ENCODE measurements at places on chromosomes 2 and 18.
A peak's percentile ranks its signal among the peaks of the same experiment; 100 is the strongest.

- DNase-seq, result no peak
Observed at GRCh38 chr2:8255448-8255800, 426.4 kb upstream of the ID2 start.

DNA sequence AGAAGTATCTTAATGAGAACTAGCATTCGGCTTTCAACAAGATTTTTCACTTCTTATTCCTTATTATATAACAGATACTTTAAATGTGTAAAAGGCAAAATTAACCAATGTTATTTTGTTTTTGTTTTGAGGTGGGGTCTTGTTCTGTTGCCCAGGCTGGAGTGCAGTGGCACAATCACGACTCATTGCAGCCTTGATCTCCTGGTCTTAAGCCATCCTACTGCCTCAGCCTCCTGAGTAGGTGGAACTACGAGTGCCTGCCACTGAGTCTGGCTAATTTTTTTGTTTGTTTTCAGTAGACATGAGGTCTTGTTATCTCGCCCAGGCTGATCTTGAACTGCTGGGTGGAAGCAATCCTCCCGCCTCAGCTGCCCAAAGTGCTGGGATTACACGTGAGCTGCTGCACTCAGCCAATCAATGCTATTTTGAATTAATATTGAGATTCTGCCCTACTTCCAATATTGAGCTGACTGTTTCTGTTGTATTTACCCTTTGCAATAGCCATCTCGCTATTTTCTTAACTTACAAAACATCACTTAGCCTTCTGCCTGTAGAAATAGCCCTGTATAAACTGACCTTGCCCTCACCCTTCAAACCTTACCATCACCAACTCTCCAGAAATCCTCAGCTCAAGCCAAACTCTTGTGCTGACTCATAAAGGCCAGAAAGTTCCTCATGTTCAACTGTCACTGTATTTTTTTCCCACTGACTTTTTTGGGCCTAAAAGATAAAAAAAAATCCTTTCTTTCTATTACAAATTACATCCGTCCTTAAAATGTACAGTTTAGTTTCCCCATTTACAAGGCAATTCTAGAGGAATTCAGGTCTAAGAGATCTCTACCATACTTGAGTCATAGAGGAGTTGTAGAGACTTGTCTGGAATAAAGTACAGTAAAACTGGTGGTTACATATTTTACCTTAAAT lies 94.3 kb downstream of the OLA1 start:
- no peak for DNase-seq

DNA sequence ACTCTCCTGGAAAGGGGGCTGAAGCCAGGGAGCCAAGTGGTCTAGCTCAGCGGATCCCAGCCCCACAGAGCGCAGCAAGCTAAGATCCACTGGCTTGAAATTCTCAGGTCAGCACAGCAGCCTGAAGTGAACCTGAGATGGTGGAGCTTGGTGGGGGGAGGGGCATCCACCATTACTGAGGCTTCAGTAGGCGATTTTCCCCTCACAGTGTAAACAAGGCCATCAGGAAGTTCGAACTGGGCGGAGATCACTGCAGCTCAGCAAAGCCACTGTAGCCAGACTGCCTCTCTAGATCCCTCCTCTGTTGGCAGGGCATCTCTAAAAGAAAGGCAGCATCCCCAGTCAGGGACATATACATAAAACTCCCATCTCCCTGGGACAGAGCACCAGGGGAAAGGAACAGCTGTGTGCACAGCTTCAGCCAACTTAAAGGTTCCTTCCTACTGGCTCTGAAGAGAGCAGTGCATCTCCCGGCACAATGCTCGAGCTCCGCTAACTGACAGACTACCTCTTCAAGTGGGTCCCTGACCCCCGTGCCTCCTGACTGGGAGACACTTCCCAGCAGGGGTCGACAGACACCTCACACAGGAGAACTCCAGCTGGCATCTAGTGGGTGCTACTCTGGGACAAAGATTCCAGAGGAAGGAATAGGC lies 282.3 kb upstream of the EPC2 start:
- DNase-seq, result no peak

DNA sequence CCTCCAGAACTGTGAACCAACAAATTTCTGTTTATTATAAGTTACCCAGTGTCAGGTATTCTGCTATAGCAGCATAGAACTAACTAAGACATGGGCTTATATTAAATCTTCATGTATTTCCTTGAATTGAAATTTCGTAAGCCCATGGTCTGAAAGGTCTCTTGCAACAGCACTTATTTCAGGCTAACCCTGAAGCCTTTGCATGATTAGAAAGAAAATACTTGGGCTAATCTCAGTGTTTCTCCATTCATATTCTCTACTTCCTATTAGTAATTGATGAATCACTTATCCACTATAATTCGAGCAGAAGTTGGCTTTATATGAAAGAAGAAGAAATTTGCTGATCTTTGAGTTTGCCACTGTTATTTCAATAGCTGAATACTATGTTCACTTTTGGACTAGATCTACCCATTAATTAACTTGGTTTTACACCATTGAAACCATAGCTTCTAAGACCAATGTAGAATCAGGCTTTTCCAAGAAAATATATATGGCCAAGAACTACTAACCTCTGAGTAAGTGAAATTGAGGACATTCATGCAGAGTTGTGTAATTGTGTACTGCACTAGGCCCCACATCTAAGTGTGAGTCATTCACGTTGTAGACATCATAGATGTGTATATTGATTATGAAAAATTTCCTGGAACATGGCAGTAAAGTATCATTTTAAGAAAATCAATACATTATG lies 731.6 kb downstream of the SOCS6 start:
- no peak for DNase-seq

DNA sequence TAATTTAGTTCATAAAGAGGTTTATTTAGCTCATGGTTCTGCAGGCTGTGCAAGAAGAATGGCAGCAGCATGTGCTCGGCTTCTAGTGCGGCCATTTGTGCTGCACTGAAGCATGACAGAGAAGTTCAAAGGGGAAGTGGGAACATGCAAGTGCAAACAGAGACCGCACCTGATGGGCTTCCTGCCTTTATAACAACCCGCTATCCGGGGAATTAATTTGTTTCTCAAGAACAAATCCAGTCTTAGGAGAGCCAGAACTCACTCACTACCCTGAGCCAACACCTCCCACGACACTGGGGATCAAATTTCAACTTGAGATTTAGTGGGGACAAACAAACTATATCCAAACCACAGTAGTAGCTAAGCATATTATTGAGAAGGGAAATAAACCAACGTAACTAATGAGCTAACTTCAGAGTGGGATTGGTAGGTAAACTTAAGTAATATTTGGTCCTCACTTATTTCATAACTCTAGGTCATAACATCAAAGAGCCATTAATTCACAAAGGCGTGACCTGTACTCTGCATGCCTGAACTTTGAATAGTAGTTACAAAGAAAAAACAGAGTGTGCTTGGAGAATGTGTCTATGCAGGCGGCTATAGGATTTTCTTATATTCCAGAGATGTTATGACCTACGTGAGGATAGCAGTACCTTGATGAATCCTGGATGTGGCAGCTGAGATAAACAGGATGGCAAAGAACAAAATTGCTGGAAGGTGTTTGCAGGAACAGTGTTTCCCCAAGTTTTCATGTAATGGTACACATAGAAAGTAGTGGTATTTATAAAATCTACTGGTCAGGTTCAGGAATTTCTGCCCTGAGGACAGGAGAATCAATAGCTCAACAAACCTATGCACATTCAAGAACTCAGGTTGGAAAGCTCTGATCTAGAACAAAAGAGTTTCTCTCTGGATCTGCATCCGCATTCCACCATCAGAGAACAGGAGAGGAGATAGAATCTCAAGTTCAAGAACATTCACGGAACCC lies 845.9 kb upstream of the ID2 start:
- no peak for DNase-seq

GRCh38 chr2:222851956-222852617 lies 8.7 kb upstream of the ACSL3 start:
- DNase-seq, result no peak

DNA sequence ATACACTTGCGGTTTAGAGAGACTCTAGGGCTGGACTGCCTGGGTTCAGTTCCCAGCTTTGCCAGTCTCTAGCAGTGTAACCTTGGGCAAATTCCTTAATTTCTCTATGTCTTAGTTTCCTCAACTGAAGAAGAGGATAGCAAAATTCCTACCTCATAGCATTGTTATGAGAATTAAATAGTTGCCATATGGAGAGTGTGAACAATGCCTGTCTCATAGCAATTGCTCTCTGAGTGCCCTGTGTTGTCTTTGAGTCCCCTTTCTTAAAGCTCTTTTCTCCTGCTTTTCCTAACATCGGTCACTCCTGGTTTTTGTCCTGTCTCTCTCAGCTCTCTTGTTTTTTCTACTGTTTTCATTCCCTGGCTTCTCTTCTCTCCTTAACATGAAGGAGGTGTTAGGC lies 116.8 kb upstream of the ALPP start:
- DNase-seq, result no peak

GRCh38 chr18:32446780-32447179 lies 23.9 kb downstream of the GAREM1 start:
- no peak for DNase-seq

- no peak for DNase-seq
Observed at GRCh38 chr2:122193622-122194021, 438.2 kb downstream of the TSN start.

GRCh38 chr2:205175831-205176230 lies 506.5 kb upstream of the NRP2 start:
- DNase-seq, result no peak

DNA sequence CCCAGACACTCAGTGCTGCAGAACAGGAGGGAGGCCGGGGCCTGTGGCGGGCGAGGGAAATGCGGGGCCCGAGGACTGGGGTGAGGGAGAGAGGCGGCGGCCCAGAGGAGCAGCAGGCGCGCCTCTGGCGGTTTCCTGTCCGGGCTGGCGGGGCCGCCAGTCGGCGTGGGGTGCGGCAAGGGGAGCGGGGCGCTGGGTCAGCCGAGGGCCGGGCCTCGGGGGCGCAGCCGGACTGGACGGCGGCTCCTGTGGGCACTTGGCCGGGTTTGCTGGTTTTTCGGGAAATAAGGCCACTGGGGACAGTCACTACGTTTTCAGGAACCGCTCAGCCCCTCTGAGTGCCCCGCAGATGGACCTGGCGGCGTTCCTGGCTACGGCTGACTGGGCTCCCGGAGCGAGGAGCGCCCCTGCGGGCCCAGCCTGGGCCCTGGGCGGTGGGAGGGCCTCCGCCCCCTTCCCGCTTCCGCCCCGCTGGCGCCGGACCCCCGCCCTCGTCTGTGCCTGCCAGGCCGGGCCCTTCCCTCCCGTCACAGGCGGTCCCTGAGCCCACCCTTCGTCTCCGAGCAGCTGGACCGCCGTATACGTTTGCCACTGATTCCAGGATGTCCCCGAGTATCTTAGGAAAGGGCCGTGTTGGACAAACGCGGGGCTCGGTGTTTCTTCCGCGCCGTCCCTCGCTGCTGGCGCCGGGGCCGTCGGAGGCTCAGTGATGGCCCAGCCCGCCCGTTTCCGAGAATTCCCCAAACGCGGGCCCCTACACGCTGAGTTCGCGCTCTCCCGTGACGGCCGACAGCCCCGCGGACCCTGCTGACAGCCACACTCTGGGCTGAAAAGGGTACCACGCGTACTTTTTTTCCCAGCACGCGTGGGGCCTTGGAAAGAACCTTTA lies 84.6 kb downstream of the FAM210A start:
- no peak for DNase-seq

DNA sequence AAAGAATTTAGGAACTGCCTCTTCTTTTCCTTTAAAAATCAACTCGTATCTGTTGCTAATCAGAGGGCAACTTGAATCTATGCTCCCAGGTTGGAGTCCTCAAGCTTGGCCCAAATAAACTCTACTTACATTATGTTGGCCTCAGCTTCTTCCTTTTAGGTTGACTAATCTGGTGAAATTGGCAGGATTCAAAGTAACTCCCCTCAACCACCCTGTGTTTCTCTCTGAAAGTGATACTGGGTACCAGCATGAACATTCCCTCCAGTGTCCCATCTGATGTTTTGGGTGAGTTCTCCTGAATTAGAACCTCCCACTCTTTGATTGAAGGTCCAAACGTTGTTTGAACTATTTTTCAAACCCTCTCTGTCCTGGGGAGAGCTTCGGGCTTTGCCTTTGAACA lies 41.3 kb upstream of the MSH6 start:
- no peak for DNase-seq

DNA sequence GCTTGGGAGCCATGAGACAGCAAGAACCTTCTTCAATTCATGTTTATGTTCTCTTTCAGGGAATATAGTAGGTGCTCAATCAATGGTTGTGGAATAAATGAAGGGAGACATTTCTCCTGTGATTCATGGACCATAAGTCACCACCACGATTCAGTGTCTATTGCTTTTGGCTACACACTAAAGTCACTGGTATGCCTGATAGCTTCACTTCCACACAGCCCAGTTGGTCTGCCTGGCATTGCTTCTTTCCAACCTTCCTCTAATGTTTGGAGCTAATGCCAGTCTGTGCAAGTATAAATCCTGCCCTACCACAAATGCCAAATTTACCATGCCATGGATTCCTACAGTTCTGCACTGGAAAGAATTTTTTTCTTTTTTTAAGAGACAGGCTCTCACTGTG lies 1.3 kb upstream of the CXCR1 start:
- DNase-seq, result no peak

DNA sequence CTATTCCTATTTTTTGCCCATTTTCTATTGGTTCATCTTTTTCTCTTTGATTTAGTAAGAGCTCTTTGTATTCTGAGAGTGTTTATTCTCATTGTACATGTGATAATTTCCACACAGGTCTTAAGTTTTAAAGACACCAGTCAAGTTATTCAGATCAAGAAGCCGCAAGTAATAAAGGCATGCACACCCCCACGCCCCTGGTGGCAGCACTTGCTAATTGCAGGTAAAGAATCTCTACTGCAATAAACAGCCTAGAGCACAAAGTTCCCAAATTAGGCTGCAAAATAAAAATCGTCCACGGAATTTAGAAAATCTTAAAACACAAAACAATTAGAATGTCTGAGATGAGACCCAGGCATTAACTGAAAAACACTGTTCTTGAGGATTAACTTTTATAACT lies 45.2 kb downstream of the ST3GAL5 start:
- DNase-seq, result peak; percentile 53

DNA sequence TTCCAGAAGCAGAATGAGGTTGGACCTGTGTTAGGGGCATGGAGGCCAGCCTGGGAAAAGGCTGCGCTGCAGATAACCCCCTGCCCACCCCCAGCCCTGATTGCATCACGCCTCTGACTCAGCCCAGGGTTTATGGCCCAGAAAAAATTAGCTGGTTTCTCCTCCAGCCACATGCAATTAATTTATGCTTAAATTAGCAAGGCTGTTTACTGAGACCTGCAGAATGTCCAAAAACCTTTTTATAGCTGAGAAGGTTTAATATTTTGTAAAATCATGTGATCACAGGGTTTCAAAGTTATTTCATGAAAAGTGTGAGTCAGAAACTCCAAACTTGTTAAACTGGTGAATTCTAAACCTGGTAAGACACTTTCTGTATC lies 123.1 kb upstream of the HDAC4 start:
- DNase-seq, result no peak

DNA sequence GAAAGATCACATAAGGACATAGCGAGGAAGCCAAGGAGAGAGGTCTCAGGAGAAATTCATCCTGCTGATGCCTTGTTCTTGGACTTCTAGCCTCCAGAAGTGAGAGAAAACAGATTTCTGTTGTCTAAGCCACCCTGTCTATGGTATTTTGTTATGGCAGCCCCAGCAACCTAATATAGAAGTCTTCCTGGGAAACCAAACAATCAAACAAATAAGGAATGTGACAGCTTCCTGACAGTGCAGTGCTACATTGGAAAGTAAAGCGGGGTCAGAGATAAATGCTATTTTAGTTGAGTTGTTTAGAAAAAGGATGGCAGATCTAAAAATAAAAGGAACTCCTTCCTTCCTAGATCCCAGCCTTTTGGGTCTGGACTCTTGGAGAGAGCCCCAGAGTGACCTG lies 443.2 kb upstream of the GYPC start:
- no peak for DNase-seq

- no peak for DNase-seq
Observed at GRCh38 chr2:209556354-209556961, 132.6 kb downstream of the MAP2 start.

- no peak for DNase-seq
Observed at GRCh38 chr2:3672861-3673678, 15.1 kb downstream of the ALLC start.

All from stimulated activated CD4-positive, alpha-beta T cell treated with anti-CD3 and anti-CD28 coated beads, TNF-alpha, amount 100 ng/mL, for 24 hours (primary cell).